ENCODE measurements at places on chromosomes 5 and 9.

- DNase-seq = no peak
These were observed 59.0 kb upstream of the BARX1 start for GRCh38 chr9:94014066-94014654.

- no peak for DNase-seq
These were observed 13.4 kb upstream of the RNU6ATAC start for GRCh38 chr9:134177624-134178393.

DNA sequence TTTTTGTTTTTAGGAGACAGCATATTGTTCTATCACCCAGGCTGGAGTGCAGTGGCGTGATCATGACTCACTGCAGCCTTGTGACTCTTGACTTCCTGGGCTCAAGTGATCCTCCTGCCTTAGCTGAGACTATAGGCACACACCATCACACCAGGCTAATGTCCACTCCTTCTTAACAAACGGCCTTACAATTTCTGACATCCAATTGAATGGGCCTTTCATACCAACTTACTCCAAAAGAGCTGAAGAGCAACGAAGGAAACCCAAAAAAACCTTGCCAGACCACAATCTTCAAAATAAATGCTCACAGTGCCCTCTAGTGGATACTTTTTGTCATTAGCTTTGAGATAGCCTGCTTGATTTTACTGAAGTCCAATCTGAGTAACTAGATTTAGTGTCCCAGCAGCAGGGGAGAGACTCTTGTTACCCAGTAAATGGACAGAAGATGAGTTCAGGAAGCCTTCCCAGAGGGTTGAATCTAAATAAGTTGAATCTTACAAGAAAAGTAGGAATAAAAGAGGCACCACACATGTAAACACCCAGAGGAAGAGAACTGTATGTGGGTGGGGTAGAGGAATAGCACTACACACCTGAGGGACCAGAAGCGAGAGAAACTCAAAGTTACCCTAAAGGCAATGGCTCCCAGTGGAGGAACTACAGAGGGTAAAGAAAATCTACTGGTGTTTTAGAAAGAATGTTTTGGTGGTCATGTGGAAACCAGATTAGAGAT lies 9.3 kb downstream of the ZNF622 start:
- no peak for DNase-seq

DNA sequence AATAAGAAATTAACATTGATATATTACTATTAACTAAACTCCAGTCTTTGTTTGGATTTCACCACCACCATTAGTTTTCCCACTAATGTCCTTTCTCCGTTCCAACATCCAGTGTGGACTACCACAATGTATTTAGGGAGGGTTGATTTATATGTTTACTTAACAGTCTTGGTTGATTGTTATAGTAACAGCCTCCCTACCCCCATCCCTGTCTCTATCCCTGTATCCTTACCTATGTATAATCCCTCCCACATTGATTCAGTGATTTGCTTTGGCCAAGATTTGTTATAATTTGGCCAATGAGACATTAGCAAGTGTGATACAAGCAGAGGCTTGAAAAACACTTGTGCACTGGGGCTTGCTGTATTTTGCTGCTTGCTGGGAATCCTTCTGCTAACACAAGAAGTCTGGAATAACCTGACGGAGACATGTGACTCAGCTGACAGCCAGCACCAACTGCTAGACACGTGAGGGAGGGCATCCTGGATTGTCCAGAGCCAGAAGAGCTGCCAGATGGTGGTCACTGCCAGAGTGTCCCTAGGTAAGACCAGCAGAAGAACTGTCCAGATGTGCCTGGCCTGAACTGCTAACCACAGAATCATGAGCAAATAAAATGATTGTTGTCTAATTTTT lies 51.2 kb upstream of the TCF7 start:
- DNase-seq = no peak
